ENCODE measurements at places on chromosomes 4 and X. TPM values are rescaled to one million over a fixed set of nuclear protein-coding genes. Genes with fewer than 3 reads are reported as not detected.
A peak's percentile ranks its signal among the peaks of the same experiment; 100 is the strongest.

SMIM10L2A gene
- total RNA-seq: 1.9 TPM

DNA sequence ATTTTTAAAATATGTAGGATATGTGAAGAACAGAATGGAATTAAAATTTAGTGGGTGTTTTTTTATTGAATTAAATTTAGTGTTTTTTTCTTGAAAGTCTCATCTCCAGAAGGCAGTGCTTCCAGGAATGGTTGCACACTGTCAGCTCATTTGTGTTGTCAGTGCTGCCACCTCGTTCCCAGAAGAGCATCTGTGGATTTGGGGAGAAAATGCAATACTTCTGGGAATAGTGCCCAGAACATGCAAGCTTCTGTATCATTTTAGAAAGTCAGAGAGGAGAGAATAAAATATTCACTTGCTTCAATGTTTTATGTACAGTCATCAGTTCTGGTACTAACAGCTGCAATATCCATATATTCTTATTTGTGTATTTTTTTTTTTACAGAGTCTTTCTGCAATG lies 608.8 kb downstream of the PCDH7 start:
- DNase-seq: no peak

DNA sequence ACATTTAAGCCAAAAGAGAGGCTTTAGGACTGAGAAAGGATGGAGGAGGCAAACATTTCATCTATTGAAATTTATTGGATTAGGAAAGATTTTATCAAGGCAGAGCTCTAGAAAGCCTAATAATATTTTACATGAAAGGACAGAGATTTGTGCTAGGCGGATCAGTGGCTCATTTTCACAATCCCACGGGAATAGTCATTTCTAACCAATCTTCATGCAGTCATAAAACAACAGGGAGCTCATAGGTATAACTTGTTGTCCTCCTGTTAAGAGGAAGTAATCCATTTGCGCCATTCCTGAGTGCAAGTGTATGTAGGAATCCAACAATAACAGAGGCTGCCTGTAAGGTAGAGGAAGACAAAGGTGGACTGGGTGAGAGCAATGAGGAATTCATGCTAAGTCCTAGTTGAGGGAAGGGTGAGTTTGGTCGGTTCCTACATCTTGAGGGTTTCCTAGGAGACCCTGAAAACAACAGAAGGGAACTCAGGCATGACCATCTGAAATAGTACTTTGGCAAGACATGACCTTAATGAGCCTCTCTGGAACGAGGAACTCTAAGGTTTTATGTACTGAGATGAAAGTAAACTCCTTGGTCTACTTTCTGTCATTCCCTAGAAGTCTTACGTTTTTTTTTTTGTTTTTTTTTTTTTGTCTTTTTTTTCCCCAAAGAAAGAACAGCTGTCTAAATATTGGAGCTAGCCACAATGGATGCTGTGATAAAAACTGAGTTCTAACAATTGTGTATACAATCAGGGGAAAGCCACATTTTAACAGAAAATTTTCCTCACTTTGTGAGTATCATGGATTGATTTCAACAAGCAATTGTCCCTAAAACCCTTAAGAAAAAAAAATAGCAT lies 89.7 kb downstream of the GEMIN8 start:
- no peak for DNase-seq

GRCh38 chrX:32448320-32448719 lies 763.0 kb downstream of the DMD start:
- no peak for DNase-seq

DNA sequence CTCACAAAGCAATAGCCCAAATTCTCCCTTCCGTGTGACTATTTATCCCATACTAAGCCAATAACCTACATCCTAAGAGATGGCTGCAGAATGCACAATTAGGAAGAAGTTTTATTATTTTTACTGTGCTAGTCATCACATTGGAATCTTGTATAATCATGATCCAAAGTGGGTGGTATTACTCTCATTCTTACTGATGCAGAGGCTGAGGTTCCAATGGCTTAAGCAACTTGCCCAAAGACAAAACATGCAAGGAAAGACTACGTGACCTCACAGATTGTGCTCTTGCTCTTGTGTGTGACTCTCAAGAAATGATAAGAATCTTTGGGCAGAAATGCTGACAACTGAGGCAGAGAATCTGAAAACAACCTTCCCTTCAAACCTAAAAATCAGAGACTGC lies 212.2 kb downstream of the LDB2 start:
- no peak for DNase-seq

GRCh38 chrX:3451571-3451970 lies 105.1 kb upstream of the MXRA5 start:
- DNase-seq: no peak

KCTD8 gene
- 0.86 TPM for total RNA-seq

- DNase-seq: no peak
Observed at GRCh38 chrX:123422875-123423274, 238.8 kb downstream of the GRIA3 start.

- no peak for DNase-seq
Observed at GRCh38 chr4:1247864-1248244, 1.1 kb downstream of the CTBP1 start.

DNA sequence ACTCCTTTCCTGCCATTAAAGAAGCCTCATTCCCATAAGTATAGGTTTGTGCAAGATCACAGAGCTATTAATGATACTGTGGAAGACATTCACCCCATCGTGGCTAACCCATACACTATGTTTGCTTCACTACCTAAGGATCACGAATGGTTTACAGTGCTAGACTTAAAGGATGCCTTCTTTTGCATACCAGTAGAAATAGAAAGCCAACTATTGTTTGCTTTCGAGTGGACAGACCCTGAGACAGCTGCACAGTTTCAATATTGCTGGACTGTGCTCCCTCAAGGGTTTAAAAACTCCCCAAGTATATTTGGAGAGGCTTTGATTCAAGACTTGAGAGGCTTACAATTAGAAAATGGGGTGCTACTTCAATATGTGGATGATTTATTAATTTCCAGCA lies 16.0 kb upstream of the PAPSS1 start:
- DNase-seq: no peak

AKAP4 gene
- not detected for total RNA-seq

OTC gene
- 4.1 TPM for total RNA-seq

GRCh38 chr4:11474146-11474545 lies 45.5 kb upstream of the HS3ST1 start:
- no peak for DNase-seq

USP53 gene
- total RNA-seq: 21.7 TPM

DNA sequence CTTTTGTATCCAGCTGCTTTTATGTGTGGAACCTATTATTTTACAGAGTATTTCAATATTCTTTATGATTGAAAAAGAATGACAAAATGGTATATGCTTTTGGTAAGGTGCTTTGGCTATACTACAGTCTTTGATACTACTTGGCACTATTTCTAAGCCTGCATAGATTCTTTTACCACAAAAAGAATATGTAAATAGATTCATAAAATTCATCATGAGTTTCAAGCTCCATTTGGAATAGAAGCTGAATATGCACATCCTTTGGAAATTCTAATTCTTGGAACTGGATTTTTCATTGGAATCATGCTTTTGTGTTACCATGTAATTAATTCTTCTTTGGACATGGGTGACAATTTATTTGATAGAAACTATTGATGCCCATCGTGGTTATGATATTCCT lies 60.2 kb upstream of the SYTL5 start:
- no peak for DNase-seq

TSPAN7 gene
- total RNA-seq: 27.3 TPM

GRCh38 chrX:148649145-148649795 lies 148.9 kb downstream of the AFF2 start:
- no peak for DNase-seq

- no peak for DNase-seq
Observed at GRCh38 chrX:124211312-124211942, 121.0 kb upstream of the TEX13D start.

DNA sequence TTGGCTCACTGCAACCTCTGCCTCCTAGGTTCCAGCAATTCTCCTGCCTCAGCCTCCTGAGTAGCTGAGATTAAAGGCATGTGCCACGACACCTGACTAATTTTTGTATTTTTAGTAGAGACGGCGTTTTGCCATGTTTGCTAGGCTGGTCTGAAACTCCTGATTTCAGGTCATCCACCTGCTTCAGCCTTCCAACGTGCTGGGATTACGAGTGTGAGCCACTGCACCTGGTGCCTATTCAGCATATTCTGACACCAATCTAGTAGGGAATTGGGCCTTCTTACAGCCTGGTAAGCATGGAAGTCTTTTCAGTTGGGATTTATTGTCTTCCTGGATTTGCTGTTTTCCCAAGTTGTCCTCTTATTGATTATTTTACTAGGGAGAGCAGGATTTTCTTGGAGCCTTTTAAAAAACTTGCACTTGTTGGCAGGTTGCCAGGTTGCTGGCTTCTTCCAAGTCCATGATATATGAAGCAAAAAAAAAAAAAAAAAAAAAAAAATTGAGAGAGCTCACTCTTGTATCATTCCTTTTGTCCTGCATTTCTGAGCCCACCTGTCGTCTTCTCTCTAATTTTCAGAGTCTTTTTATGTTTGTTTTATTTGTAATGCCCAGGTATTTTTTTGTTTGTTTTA lies 43.7 kb downstream of the TMPRSS11E start:
- no peak for DNase-seq

GRCh38 chrX:119236623-119237561 lies 807 bp downstream of the PGRMC1 start:
- peak; percentile 21 for DNase-seq

SMIM31 gene
- total RNA-seq: 21.8 TPM

MAGEC3 gene
- not detected for total RNA-seq

DNA sequence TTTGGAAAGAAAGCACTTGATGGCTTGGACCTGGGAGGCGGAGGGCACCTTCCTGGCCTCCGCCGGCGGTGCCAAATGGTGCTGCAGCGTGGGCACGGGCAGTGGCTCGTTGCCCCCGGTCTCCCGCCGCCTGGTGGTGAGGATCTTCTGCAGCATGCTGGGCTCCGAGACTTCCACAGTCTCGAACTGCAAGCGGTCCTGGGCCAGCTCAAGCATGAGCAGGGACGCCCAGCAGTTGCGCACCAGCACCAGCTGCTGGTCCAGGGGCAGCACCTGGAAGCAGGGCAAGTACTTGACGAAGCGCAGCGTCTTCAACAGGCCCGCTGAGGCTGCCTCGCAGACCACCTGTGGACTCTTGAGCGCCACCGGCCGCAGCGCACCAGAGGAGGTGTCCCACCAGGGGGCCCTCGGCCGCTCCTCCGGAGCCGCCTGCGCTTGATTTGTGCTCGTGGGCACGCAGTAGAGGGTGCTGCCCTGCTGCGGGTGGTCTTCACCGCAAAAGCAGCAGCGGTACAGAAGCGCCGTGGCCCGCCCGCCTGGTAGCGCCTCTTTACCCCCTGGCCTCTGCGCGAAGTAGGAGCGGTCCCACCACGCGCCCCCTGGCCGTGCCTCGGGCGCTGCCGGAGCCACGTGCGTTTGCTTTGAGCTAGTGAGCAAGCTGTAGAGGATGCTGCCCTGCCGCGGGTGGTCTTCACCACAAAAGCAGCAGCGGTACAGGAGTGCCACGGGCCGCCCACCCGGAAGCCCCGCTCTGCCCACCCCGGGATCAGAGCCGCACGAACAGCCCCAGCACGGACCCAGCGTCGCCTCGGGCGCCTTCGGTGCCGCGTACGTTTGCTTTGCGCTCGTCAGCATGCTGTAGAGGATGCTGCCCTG lies 689 bp downstream of the NR0B1 start:
- DNase-seq: no peak

GRCh38 chr4:180798036-180798577 lies 1445.1 kb upstream of the TENM3 start:
- DNase-seq: no peak

- DNase-seq: no peak
Observed at GRCh38 chrX:17542123-17542522, 167.1 kb downstream of the NHS start.

DNA sequence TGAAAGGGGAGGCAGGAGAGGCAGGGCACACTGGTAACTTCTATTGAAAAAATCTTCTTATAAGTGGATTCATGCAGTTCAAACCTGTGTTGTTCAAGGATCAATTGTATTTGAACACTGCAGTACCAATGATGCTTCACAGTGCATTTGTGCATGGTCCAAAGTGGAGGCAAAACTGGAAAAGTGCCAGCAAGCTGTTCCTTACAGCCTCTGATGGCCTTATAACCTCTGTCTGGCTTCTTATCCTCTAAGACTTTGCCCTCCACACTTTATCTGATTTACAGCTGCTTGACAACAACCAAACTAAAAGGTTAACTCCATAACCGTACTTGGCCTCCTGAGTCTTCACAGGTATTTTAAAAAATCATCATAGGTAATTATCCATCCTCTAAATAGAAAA lies 40.4 kb downstream of the MAGEB17 start:
- DNase-seq: no peak

DNA sequence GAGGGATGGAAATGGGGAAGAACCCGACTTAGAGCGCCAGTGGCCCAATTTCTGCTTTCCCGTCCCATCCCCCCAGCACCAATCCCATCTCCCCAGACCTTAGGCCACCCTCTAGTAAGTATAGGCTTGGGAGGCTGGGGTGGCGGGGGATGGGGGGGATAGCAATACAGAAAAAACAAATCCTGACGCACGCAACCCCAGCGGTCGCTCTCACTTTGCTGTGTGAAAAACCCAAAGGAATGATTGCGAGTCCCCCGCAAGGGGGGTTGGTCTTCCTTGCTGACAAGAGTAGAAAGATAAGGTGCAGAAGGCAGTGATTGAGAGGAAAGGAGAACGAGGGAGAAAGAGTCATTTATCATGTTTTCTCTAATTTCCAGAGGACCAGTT lies 863 bp downstream of the CPE start:
- DNase-seq: no peak

- no peak for DNase-seq
Observed at GRCh38 chrX:119150163-119151050, 22.8 kb upstream of the KIAA1210 start.

GRCh38 chr4:1038948-1039492 lies 27.6 kb downstream of the FGFRL1 start:
- no peak for DNase-seq

DNA sequence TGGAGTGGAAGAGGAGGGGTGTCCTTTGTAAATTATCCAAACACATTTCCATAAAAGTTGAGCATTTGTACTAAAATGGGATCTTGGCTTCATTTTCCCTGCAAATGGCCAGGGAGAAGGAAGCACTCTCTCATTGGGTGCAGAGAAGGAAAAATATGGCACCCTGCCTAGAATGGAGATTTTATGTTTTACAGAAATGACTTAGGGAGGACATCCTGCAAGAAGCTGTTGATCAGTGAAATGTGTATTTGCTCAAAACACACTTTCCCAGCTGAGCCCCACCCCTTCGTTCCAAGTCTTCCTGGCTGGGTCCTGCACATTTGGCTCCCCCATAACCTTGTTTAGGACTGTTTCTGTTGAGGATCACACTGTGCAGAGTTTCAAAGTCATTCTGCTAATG lies 213.5 kb upstream of the TAPT1 start:
- DNase-seq: no peak

SCD5 gene
- total RNA-seq: 22.9 TPM

AMTN gene
- total RNA-seq: not detected

GRCh38 chrX:49000636-49001035 lies 1.4 kb downstream of the GRIPAP1 start:
- DNase-seq: no peak

DNA sequence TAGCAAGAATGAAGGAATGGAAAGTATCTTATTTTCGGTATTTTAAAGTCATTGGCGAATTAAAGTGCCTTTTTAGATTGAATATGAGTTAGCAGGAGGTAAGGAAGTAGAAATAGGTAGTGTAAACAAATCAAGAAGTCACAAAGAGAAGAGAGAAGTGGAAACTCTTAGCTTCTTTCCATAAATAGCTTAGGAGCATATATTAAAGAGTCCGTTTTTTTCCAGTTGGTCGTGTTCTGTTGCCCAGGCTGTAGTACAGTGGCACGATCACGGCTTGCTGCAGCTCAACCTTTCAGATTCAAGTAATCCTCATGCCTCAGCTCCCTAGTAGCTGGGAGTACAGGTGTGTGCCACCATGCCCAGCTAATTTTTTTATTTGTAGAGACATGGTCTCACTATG lies 56.4 kb downstream of the UBE2K start:
- no peak for DNase-seq

Measured in mucosa of gallbladder (tissue), 1 donor.